ENCODE measurements at places on chromosomes 5 and 9.

GRCh38 chr5:124148574-124148973 lies 597.9 kb downstream of the ZNF608 start:
- no peak for DNase-seq

GRCh38 chr5:31890046-31890445 lies 251.1 kb downstream of the PDZD2 start:
- no peak for DNase-seq

DNA sequence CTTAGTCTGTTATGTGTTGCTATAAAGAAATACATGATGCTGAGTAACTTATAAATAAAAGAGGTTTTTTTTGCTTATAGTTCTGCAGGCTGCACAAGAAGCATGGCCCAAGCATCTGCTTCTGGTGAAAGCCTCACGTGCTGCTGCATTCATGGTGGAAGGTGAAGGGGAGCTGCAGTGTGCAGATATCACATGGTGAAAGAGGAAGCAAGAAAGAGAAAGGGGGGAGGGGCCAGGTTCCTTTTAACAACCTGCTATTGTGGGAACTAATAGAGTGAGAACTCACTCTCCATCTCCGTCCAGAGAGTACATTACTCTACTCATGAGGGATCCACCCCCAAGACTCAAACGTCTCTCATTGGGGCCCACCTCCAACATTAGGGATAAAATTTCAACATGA lies 12.5 kb upstream of the PARP8 start:
- no peak for DNase-seq

- no peak for DNase-seq
Observed at GRCh38 chr5:178340637-178341036, 108.0 kb upstream of the PHYKPL start.

DNA sequence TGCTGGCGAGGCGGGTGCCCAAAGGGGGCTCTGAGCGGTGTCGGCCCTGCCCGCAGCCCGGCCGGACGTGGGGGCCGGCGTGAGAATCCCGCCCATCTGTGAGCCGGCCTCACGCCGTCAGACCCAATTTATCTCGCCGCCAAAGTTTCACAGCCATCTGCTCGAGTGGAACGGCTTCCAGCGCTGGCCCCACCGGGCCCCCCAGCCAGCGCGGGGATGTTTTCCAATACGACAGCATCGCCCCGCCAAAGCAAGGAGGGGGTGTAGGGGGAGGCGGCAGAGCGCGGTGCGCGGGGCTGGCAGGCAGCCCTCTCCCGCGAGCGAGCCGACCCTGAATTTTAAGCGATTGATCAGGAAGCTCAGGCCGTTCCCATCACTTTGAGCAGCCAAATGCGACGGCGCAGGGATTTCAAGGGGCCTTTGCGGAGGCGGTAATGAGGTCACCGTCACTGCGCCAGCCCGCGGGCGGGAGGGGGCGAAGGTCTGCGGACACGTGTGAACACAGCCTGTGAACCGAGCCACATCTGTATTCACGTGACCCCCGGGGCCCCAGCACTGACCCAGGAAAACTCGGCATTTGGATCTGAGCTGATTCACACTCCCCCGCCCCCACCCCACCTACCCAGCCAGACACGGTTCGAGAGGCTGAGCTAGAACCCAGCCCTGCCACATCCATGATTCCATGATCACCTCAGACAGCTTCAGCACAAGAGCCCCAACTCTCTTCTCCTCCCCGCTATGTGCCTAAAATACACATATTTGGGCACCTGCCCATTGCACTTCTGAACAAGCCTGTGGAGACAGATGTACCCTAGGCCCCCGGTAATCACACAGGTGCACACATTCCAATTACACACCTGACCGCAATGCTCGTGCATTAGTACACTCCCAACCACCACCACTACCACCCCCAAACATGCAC lies 47.8 kb upstream of the PSD2 start:
- DNase-seq, result peak; percentile 75
